Calu3 (cell line): ENCODE measurements at places on chromosomes 2 and 18.

DNA sequence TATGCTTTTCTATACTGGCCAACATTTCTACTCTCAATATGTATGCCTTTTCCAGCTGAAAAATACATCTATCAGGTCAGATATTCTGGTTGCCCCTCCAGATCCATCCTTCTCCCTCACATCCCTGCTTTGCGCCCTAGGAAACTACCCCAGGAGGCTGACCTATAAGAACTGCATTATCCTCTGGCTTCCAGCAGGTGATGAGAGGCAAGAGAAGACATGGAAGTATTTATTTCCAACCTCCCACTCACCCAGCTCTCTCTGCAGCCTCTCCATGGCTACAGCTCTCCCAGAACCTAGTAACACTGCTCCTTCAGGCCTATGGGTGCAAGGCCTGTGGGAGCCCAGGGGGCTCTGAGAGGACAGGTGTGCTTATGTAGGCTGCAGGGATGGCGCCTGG is 42.9 kb downstream of the ARID5A start:
- no peak for DNase-seq

DNA sequence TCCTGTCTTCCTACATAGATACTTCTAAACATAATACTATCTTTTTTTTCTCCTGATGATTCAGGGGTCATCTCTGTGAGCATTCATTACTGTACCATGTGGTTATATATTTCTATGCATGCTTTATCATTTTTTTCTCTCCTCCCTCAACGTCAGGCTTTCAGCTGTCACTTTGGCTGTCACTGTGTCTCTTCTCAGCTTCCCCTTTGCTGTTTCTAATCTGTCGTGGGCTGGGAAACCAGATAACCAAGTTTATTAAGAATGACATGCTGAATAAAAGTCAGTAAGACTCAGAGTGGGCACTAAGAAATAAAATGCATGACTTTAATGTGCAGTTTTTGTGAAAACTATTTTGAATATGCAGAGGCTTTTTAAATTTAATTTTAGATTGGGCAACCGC is 344.6 kb downstream of the NRXN1 start:
- DNase-seq: no peak

GRCh38 chr2:227436436-227437174 is 35.4 kb upstream of the AGFG1 start:
- DNase-seq: no peak

DNA sequence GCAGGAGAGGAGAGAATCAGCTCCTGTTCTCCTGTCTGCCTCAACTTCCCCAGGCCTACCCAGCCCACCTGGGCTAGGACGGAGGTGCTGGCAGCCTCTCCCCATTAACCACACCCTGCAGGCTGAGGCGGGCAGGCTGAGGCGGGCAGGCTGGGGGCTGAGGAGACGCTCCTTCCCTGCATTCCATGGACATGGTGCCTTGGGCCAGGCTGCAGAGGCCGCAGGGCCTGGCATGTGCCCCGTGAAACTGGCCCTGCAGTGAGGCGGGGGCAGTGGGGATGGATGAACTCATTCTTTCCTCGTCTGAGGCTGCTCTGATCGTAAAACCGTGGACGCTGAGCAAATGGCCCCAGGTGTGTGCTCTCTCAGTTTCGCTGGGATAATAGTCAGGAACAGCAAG is 84.7 kb upstream of the LAPTM4A start:
- no peak for DNase-seq

DNA sequence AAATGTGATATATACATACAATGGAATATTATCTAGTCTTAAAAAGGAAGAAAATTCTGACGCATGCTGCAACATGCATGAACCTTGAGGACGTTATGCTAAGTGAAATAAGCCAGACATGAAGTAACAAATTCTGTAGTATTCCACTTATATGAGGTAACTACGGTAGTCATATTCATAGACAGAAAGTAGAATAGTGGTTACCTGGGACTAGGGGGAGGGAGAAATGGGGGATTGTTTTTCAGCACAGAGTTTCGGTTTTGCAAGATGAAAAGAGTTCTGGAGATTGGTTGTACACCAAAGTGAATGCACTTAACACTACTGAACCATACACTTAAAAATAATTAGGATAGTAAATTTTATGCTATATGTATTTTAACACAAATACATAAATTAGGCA is 215.9 kb upstream of the FBXO11 start:
- no peak for DNase-seq

GRCh38 chr2:187117483-187117882 is 268.5 kb upstream of the ZSWIM2 start:
- no peak for DNase-seq

GRCh38 chr2:195782156-195782555 is 125.1 kb downstream of the SLC39A10 start:
- DNase-seq: no peak

GRCh38 chr2:78535395-78535794 is 490.1 kb upstream of the REG3G start:
- DNase-seq: no peak

DNA sequence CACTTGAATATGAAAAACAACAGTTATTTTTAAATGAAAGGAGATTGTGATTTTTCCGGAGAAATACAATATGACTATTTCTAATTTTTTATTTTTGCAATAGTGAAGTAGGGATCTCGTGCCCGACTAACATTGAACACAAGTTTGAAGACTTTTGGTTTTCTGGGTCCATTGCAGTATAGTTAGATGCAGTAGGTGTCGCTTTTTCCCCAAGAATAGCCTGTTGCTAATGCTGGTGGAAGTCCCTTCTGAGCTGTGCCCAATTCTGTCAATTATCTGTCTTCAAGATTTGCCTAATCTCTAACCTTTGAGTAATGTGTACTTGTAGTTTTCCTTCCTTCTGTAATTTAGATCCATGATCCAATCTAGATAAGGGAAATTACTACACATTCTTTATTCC is 36.5 kb downstream of the SEMA4F start:
- peak; percentile 59 for DNase-seq

GRCh38 chr18:9941660-9942059 is 27.8 kb downstream of the VAPA start:
- DNase-seq: no peak

- DNase-seq: no peak
Measured at GRCh38 chr18:49834258-49834657, 20.9 kb upstream of the ACAA2 start.

DNA sequence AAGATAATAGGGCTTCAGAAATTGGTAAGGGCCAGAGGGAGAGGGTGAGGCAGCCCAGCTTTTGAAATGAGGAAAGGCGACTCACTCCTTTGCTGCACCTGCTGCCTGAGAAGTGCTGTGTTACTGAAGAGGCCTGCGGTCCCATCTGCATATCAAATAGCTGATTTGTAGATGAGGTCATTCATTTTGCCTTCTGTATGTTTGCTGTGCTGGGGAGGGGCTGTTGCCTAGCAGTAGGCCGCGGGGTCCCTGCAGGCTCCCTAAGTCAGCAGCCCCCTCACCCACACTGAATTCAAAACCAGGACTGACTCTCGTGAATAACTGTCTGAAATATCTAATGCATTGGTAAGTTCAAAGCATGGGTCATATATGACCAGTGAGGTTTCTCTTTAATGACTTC is 377.2 kb downstream of the SOX11 start:
- no peak for DNase-seq

DNA sequence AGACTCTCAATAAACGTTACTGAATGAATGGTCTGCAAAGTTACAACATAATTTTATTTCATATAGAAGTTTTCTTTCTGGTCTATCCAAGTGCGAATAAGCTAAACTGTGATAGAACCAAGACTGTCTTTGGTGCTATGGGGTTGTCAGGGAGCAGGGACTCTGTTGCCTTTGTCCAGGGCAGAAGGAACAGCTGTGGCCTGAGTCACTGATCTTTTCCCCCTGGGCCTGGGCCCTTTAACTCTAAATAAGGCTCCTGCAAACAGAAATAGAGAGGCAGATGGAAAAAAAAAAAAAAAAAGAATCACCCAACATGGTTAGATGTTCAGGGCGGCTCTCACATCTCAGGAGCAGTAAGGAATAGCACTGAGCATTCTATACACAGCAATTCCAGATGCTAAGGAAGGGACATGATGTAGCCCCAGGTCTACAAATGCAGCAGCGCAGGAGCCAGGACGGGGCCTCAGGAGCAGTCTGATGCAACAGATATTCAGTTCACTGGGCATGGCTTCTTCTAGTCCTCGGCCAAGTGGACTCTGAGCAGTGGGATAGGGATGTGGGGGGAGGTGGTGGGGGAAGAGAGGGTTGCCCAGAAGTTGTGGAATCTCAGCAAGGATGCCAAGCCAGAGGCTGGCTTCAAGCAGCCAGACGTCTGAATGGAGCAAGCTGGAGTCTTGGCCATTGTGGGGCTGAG is 247.1 kb upstream of the SIX2 start:
- no peak for DNase-seq

DNA sequence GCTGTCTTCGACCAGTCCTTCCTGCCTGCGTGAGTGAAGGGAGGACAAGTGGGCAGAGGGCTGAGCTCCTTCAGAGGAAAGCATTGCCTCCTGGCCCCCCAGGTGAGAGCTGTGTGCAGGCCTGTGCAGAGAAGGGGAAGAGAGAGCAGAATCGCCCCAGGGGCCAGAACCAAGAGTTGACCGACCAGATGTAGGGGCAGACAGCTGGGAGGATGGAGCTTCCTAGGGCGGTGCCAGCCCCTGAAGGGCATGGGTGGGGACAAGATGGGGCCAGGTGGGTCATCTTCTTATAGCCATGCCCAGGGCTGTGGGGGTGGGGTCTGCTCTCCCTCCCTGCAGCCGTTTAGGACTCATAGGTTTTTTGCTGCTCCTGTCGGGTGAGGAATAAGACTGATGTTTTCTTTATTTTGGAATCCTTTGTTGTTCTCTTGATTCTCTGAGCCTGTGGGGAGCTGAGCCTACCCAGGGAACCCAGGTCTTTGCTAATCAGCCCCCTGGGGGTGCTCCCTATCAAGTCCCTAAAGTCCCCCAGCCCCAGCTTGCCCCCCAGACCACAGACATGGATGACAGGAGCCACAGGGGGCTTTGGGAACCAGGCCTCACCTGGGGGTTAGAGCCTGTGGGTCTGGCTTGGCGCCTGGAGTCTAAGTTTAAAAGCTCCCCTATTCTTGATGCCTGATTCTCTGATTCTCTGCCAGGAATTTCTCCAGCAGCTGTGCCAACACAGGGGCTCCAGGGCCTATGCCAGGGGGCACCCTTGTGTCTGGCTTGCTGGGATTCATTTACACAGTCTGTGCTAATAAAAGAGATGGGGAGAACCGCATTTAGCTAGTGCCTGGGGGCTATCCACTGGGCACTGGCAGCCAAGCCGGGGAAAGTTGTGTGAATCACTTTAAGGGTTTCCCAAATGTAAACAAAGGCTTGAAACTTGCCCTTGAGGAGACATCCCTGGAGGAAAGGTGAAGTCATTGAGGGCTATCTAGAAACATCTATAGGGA is 9.3 kb upstream of the EFHD1 start:
- no peak for DNase-seq

GRCh38 chr2:132477962-132478361 is 61.4 kb downstream of the GPR39 start:
- no peak for DNase-seq

- no peak for DNase-seq
Measured at GRCh38 chr2:185700883-185701282, 37.7 kb upstream of the FSIP2 start.

GRCh38 chr2:101546376-101547058 is 71.6 kb upstream of the RFX8 start:
- peak; percentile 11 for DNase-seq

GRCh38 chr2:101831351-101831865 is 133.9 kb downstream of the MAP4K4 start:
- DNase-seq: peak; percentile 73

GRCh38 chr2:170579511-170579910 is 135.6 kb upstream of the SP5 start:
- no peak for DNase-seq

- DNase-seq: no peak
Measured at GRCh38 chr2:122531290-122532071, 776.0 kb downstream of the TSN start.

DNA sequence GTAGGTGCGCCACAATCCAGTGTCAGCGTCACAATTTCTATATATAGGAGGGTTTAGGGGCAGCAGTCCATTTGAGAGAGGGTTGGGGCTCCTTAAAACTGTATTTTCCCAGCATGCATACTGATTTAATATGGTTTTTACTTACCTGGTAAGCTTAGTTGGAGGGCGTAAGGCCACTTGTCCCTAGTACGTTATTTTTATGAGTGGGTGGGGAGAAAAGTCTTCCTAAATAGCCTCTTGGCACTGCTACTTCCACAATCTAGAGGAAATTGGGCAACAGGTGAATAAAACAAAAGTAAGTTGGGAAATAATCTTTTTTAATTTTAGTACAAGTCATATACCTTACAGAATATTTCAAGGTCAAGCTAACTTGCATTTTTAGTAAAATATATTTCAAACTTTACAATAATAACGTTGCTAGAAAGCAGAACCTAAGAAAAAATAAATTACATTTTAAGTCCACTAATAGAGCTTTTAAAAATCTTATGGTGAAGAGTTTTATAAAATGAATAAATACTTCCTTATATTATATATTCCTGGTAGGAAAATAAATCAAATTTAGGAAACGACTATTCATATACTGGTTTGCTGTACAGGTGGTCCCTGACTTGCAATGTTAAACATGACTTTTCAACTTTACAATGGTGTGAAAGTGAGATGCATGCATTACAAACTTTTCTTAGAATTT is 20.9 kb downstream of the DHRS9 start:
- no peak for DNase-seq

- no peak for DNase-seq
Measured at GRCh38 chr2:201888426-201888800, 82.1 kb downstream of the CDK15 start.

DNA sequence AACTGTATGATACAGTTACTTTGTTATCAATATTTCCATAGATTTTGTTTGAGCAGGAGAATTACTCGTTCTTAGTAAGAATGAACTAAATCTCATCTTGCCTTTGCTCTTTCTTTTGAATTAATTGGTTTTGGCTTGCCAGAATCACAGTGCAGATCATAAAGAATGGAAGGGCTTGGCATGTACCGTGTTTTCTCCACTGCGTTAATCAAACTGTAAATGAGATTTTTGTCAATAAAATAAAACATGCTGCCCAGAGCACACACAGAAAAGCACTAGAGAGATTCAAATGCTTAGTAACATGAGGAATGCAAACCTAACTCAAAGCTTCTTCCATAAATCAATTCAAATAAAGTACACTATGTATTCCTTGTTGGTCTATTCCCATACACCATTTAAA is 229.6 kb upstream of the CDH2 start:
- no peak for DNase-seq

GRCh38 chr2:122754561-122754960 is 999.1 kb downstream of the TSN start:
- DNase-seq: no peak

DNA sequence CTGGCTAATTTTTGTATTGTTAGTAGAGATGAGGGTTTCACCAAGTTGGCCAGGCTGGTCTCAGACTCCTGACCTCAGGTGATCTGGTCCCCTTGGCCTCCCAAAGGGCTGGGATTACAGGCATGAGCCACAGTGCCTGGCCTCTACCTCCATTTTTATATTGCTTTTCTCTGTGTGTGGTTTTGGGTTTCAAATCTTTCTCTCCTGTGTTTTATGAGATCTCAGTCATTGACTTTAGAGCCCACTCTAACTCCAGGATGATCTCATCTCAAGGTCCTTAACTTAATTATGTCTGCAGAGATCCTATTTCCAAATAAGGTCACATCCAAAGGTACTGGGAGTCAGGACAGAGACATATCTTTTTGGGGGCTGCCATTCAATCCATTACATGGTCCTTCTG is 24.7 kb downstream of the ARL4C start:
- no peak for DNase-seq

- DNase-seq: peak; percentile 14
Measured at GRCh38 chr18:52694804-52695203, 354.8 kb downstream of the DCC start.
